Heart left ventricle (tissue), 16 donors: ENCODE measurements at places on chromosomes 2 and 18. TPM values are rescaled to one million over a fixed set of nuclear protein-coding genes. Genes with fewer than 3 reads are reported as not detected.

Gene POMC
- 8.0 TPM for total RNA-seq

Gene BAZ2B
- 40.2 TPM for total RNA-seq

Gene TMEM198
- total RNA-seq = 0.65 TPM

Gene PCARE
- total RNA-seq = 0.87 TPM

Gene RTKN
- total RNA-seq = 13.0 TPM

Gene MPP4
- 0.24 TPM for total RNA-seq

Gene AGXT
- total RNA-seq = not detected

Gene IWS1
- total RNA-seq = 45.6 TPM

Gene MCFD2
- 47.4 TPM for total RNA-seq

Gene INO80C
- total RNA-seq = 20.0 TPM

Gene SERTAD2
- 15.5 TPM for total RNA-seq

Gene CAPN14
- total RNA-seq = 0.19 TPM

Gene KIF5C
- 0.77 TPM for total RNA-seq

Gene ZDBF2
- 10.2 TPM for total RNA-seq

Gene STON1
- total RNA-seq = 8.0 TPM

Gene ACOXL
- not detected for total RNA-seq

Gene LRP2
- not detected for total RNA-seq
